Small intestine (tissue), 16 donors: ENCODE measurements at places on chromosomes 11 and 22. TPM values are rescaled to one million over a fixed set of nuclear protein-coding genes. Genes with fewer than 3 reads are reported as not detected.

- no peak for DNase-seq
Observed at GRCh38 chr11:41414771-41415440, 44.5 kb downstream of the LRRC4C start.

DNA sequence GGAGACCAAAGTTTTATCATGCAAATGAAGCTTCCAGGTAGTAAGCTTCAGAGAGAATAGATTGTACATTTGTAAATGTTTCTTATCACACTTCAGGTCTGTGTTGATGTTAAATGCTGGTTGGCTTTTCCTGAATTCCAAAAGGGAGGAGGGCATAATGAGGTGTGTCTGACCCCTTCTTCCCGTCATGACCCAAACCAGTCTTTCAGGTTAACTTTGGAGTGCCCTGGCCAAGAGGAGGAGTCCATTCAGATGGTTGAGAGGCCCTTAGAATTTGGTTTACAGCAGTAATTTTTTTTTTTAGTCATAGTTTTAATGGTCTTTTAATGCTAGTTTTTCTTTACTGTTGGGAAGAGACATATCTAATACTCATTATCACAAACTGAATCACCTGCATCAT lies 2.5 kb downstream of the OR6X1 start:
- DNase-seq, result no peak

DNA sequence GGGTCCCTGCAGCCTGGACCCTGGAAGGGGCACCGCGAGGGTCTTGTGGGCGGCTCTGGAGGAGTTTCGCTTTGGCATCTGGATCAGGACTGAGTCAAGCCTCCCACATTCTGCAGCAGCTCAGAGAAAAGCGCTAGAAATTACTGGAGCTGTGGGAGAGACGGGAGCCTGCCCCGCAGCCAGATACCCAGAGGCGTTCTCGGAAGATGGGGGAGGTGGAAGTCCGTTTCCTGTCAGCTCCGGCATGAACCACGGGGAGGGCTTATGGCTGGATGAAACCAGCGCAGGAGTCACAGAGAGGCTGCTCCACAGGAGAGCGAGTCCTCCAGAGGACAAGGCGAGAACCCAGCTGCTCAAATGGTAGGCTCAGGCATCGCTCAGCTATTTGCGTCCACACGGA lies 379.3 kb downstream of the OPCML start:
- DNase-seq, result no peak

GRCh38 chr11:10786451-10786850 lies 22.3 kb downstream of the EIF4G2 start:
- no peak for DNase-seq

- no peak for DNase-seq
Observed at GRCh38 chr11:77446911-77447629, 26.8 kb downstream of the PAK1 start.

Gene SHANK2
- 5.1 TPM for polyA plus RNA-seq
